Activated T-cell treated with anti-CD3 and anti-CD28 coated beads, Interleukin-2, amount 50 U/mL, for 1 hour (primary cell): ENCODE measurements at places on chromosomes 2 and 18.
A peak's percentile ranks its signal among the peaks of the same experiment; 100 is the strongest.

DNA sequence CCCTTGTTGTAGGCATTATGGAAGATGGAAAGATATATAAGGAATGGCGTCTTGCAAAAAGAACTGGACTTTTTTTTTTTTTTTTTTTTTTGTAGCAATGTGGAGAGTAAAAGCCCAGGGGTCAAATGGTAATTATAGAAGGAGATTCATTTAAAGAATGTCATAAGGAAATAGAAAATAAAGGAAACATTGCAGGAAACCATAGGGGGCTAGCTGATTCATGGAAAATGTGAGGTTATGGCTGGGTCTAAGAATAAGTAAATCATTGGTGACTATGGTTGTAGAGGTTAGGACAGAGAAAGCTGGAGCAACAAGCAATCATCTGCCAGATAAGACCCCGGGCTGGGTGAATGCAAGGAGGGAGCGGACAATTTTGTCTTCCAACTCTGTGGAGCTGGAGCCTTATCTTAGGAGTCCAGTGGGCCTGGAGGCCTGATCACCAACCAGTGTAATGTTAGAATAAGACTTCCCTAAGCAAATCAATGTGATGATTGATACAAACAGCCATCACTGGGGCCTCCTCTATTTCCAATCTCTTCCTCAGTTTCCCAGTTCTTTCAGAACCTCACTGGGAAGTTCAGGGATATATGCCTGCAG is 201.2 kb upstream of the TNP1 start:
- DNase-seq, result no peak

DNA sequence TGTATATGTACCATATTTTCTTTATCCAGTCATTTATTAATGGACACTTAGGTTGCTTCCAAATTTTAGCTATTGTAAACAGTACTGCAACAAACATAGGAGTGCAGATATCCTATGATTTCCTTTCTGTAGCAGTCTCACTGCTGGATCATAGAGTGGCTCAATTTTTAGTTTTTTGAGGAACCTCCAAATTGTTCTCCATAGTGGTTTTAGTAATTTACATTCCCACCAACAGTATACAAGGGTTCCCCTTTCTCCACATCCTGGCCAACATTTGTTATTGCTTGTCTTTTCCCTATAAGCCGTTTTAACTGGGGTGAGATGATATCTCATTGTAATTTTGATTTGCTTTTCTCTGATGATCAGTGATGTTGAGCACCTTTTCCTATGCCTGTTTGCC is 114.3 kb downstream of the TMEM17 start:
- DNase-seq, result no peak

DNA sequence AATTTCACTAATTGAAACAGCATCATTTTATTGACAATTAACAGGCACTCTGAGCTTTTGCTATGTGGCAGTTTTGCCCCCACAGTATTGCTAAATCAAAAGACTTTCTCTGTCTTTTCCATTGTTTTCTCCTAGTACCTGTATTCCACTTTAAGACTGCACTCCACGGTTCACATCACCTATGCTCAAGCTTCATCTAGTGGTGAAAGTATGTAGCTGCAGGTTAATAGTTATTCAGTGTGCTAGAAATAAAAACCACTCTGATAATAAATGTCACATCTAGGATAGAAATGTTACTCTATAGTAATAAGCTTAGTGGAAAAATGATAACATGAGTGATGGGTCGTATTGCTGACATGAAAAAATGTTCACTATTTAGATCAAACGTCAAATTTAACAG is 24.6 kb downstream of the ARL6IP6 start:
- DNase-seq, result no peak

- no peak for DNase-seq
Measured at GRCh38 chr2:148998165-148998830, 40.2 kb upstream of the LYPD6B start.

- DNase-seq, result no peak
Measured at GRCh38 chr2:197028230-197028629, 101.7 kb upstream of the PGAP1 start.

GRCh38 chr2:113050921-113051895 is 1.5 kb downstream of the IL36B start:
- no peak for DNase-seq

- DNase-seq, result no peak
Measured at GRCh38 chr2:105393373-105394055, 5.3 kb downstream of the FHL2 start.

- no peak for DNase-seq
Measured at GRCh38 chr2:237873421-237873831, 14.0 kb downstream of the RAMP1 start.

DNA sequence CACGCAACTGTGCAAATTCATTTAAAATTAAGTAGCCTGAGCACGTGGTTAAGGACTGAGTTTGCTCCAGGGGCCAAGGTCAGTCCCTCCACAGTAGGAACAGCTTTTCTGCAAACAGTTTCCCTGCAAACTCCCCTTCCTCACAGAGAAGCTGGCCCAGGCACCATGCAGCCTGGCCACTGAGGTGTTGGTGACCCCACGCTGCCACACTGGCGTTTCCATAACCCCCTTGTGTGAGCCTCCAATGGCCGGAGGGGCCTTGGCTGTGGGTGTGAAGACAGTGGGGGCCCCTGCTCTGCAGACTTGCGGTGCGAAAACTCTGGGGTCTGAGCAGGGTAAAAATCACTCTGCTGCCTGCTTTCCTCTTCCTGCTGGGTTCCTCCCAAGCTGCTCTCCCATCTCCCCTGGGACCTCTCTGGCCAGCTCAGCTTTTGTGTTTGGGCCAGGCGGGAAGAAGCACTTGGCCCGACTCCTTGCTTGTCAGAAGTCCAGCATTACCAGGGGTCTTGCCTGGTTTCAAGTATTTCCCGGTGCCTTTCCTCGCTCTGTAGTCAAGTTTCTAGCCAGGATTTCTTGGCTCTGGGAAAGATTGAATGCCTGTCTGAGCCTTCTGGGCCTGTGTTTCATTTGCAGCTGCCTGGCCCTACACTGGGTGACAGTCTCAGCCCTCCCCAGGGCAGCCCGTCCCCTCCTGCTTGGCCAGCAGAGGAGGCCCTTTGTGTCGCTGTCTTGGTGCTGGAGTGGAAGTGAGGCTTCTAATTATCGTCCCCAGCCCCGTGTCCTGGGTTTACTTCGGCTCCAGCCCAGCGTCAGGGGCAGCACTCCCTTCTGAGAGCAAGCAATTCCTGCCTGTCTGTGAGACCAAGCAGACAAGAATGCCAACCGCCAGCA is 131.4 kb upstream of the SLC1A4 start:
- DNase-seq, result no peak

DNA sequence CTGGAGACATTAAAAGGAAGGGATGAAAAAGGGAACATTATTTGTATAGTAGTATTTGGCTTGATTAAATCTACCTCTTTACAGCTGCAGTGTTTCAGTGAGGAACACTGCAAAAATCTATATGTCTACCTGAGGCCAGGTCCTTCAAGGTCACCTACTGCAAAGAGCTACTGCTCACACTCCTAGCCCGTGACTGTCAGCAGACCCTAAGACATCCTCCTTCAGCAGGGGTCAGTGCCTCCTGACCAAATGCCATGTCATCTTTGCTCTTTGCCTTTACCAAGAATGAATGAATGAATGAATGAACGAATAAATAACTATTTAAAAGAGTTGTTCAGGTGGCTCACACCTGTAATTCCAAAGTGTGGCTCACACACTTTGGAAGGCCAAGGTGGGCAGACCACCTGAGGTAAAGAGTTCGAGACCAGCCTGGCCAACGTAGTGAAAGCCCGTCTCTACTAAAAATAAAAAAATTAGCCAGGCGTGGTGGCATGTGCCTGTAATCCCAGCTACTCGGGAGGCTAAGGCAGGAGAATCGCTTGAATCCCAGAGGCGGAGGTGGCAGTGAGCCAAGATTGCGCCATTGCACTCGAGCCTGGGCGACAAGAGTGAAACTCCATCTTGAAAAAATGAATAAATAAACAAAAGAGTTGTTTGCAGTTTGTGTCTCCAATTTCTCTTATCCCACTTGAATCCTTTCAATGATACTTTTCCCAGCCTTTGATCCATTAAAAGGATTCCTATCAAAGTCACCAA is 84.3 kb upstream of the GRB14 start:
- DNase-seq, result no peak

GRCh38 chr2:60839126-60839813 is 42.1 kb upstream of the REL start:
- DNase-seq, result no peak

DNA sequence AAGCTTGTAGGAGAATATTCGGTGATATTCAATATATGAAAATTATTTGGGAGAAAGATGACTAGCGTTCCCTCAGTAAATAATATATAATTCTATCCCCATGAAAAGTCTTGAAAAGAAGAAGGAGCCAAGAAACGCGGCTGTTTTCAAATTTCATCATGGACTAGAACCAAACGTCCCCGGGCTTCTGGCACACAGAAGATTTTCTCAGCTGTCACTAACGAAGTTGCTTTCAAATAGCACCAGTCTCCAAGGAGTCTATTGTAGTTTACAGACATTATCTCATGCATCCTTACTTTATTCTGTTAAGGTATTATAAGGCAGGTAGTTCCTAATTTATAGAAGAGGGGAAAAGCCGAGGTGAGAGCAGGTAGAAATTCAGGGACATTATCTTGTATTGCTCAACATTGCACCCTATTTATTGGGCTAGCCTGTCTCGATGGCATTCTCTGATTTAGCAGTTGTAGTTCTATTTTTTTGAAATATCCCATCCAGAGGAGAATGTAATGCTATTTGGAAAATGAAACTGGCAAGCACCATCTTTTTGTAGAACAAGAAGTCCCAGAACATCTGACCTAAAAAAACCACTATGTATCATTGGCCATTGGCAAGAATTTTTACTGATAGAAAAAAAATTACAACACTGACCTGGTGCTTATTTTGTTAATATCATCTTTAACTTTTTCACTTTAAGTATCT is 198.1 kb upstream of the RASGRP3 start:
- no peak for DNase-seq

DNA sequence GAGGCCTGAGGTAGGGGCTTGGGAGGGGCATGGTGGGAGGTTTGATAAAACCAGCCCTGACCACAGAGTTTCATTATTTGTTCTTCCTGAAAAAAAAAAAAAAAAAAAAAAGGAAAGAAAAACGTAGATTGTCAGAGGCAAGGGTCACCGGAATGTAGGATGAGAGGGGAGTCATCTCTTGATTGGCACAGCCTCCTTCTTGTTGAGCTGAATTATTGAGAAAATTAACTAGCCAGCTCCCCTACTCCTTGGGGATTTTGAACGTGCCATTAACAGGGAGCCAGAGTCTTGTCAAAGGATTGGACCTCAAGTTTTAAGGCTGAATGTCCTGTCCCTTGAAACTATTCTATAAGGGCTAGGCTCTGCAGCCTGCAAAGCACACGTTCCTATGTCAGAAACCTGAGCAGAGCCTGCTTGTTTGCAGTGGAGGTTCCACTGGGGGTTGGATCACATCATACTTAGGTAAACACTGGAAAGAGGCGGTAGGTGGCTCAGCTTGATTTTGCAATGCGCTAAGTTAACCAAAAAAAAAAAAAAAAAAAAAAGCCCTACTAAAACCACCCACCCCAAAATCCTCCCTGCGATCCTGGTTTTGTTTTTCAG is 2.3 kb downstream of the INHBB start:
- DNase-seq, result no peak

DNA sequence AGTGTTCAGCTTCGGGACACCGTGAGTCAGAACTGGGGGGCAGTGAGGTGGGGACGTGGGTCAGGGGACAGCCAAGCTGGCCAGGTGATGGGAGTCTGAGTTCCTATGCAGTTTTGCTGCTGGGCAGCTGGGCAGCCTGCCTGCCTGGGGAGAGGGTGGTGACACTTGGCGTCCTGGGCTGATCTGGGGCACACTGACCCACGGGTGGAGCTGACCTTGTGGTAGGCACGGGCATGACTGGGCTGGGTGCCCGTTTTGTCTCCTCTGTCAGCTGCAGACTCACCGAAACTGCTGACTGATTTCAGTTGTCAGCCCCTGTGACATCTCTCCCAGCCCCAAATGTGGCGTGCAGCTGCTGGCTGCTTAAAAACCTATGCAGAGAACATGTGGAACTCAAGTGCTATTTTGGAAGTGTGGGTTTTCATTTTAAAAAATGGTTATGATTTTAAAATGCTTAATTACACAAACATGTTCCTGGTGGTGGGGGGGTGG is 32.6 kb upstream of the E2F6 start:
- DNase-seq, result no peak

GRCh38 chr2:10935366-10935918 is 23.7 kb downstream of the KCNF1 start:
- DNase-seq, result no peak

GRCh38 chr2:201465524-201465971 is 14.0 kb downstream of the STRADB start:
- DNase-seq, result no peak

GRCh38 chr2:68839260-68839833 is 31.9 kb downstream of the BMP10 start:
- DNase-seq, result peak; percentile 24

- no peak for DNase-seq
Measured at GRCh38 chr2:58928973-58929372, 687.8 kb upstream of the FANCL start.

GRCh38 chr2:149332364-149332763 is 2.0 kb downstream of the LYPD6 start:
- DNase-seq, result no peak
